ENCODE measurements at places on chromosomes 7 and 10. TPM values are rescaled to one million over a fixed set of nuclear protein-coding genes. Genes with fewer than 3 reads are reported as not detected.

Gene SUN3
- not detected for total RNA-seq

Gene NRF1
- total RNA-seq: 29.5 TPM

Gene SH2D4B
- total RNA-seq: 0.14 TPM

Gene CHST3
- 0.05 TPM for total RNA-seq

Gene ACTL6B
- not detected for total RNA-seq

Gene TFPI2
- total RNA-seq: not detected

Gene GPER1
- total RNA-seq: 0.14 TPM

Gene PTPN20
- total RNA-seq: 2.8 TPM

Gene SLC29A3
- total RNA-seq: 4.5 TPM

Gene POLR2J2
- 19.0 TPM for total RNA-seq

Gene ADAM12
- total RNA-seq: 0.14 TPM

Gene TLX1
- total RNA-seq: not detected

Gene PIP
- not detected for total RNA-seq

Gene PLXDC2
- total RNA-seq: not detected

Gene KLF6
- total RNA-seq: 97.6 TPM

Gene BAMBI
- 0.09 TPM for total RNA-seq

Gene TAS2R3
- 1.3 TPM for total RNA-seq

Gene TUBAL3
- not detected for total RNA-seq

Gene ZP3
- 3.3 TPM for total RNA-seq

Gene AKR1E2
- total RNA-seq: 10.7 TPM

Gene BTBD16
- total RNA-seq: not detected

Gene RELN
- not detected for total RNA-seq

Gene SLC29A4
- total RNA-seq: 0.59 TPM

Gene CYTH3
- total RNA-seq: 0.66 TPM

Gene ATP5F1C
- 301 TPM for total RNA-seq

Gene GPR85
- not detected for total RNA-seq

Gene IL2RA
- total RNA-seq: 239 TPM

Gene GPR22
- total RNA-seq: not detected

Gene PTPRZ1
- not detected for total RNA-seq

Gene KIF11
- total RNA-seq: 76.2 TPM

Gene HKDC1
- total RNA-seq: 1.3 TPM

Gene BAG3
- 20.2 TPM for total RNA-seq

Gene MPP7
- total RNA-seq: 5.6 TPM
